ENCODE measurements at places on chromosomes 2 and 18.
A peak's percentile ranks its signal among the peaks of the same experiment; 100 is the strongest.

- no peak for DNase-seq
Measured at GRCh38 chr2:191126386-191127085, 24.3 kb downstream of the STAT4 start.

GRCh38 chr18:36096955-36097354 is 29.6 kb upstream of the RPRD1A start:
- no peak for DNase-seq

GRCh38 chr2:121319941-121320340 is 34.9 kb upstream of the TFCP2L1 start:
- no peak for DNase-seq

GRCh38 chr18:39596891-39597290 is 2031.3 kb upstream of the CELF4 start:
- DNase-seq, result peak; percentile 73

DNA sequence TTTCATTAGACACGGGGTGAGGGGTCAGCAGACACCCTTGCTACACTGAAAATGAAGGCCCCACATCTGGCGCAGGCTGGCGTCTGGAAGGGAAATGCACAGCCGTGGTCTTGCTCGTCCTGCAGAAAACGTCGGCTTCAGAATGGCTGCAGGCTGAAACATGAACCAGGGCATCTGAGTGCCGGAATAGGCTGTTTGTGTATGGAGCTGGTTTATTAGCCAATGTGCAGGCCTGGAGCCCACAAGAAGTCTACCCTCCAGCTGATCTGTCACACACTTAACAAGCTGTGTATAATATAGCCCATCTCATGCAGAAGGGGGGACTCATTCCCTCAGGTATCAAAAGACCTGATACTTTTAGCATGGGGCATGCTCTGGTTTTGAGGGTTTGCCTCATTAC is 153.4 kb upstream of the SOX11 start:
- DNase-seq, result no peak

GRCh38 chr2:213995400-213996105 is 415.3 kb upstream of the VWC2L start:
- peak; percentile 13 for DNase-seq

DNA sequence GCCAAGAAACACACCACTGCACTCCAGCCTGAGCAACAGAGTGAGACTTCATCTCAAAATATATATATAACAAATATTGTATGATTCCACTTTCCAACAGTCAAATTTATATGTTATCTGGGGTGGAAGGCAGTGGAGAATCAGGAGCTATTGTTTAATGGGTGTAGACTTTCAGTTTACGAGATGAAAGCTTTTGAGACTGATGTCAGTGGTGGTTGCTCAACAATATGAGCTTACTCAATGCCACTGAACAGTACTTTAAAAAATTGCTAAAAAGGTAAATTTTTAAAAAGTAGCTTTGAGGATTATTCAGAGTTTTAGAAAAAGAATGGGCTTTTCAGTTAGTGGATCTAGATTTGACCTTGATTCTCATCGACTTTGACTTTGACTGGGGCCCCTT is 105.9 kb upstream of the ST6GAL2 start:
- DNase-seq, result peak; percentile 42

DNA sequence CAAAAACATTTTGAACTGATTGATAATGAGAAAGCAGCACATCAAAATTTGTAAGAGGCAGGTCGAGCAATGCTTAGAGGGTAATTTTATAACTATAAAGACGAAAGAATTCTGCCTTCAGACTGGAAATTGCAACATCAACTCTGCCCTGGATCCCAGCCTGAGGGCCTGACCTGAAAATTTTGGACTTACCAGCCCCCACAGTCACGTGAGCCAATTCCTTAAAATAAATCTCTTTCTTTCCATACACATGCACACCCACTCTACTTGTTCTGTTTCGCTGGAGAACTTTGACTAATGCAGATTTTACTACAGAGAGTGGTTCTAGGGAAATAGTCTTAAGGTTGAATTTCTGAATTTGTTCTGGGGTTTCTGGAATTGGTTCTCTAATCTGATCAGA is 14.6 kb upstream of the ACOXL start:
- no peak for DNase-seq

- DNase-seq, result peak; percentile 49
Measured at GRCh38 chr2:3169106-3169870, 208.3 kb downstream of the EIPR1 start.

GRCh38 chr2:11652553-11652952 is 17.4 kb downstream of the NTSR2 start:
- DNase-seq, result no peak

DNA sequence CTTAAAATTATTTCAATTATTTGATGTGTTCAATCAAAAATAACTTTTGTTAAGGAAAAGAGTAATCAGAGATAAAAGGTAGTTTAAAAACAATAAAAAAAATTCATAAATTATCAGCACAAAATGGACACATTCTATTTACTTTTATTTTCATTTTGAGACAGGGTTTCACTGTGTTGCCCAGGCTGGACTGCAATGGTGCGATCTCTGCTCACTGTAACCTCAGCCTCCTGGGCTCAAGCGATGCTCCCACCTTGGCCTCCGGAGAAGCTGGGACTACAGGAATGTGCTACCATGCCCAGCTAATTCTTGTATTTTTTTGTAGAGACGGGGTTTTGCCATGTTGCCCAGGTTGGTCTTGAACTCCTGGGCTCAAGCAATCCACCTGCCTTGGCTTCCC is 47.1 kb downstream of the LPIN2 start:
- no peak for DNase-seq

- no peak for DNase-seq
Measured at GRCh38 chr2:84879584-84880394, 1.1 kb downstream of the TRABD2A start.

GRCh38 chr2:37013315-37013641 is 46.9 kb upstream of the STRN start:
- DNase-seq, result no peak

DNA sequence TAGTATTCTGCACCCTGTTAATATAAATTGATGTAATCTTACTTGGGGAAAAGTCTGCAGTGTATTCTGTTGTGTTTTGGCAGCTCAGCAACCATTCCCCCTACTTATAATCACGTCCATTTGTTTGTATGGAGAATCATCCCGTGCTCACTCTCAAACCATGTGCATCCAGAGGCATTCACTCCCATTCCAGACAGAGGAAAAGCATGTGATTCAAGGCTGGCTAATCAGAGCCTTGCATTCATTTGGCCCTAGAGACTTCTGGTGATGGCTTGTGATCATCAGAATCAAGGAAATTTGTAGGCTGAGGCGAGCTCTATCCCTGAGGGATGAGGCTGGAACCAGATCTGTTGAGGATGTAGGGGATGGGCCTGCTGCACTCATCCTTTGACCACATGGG is 5.1 kb upstream of the WIPF1 start:
- DNase-seq, result no peak

GRCh38 chr18:25349926-25350487 is 2.0 kb downstream of the ZNF521 start:
- peak; percentile 4 for DNase-seq

- DNase-seq, result peak; percentile 94
Measured at GRCh38 chr2:18516112-18516511, 44.3 kb downstream of the RDH14 start.

DNA sequence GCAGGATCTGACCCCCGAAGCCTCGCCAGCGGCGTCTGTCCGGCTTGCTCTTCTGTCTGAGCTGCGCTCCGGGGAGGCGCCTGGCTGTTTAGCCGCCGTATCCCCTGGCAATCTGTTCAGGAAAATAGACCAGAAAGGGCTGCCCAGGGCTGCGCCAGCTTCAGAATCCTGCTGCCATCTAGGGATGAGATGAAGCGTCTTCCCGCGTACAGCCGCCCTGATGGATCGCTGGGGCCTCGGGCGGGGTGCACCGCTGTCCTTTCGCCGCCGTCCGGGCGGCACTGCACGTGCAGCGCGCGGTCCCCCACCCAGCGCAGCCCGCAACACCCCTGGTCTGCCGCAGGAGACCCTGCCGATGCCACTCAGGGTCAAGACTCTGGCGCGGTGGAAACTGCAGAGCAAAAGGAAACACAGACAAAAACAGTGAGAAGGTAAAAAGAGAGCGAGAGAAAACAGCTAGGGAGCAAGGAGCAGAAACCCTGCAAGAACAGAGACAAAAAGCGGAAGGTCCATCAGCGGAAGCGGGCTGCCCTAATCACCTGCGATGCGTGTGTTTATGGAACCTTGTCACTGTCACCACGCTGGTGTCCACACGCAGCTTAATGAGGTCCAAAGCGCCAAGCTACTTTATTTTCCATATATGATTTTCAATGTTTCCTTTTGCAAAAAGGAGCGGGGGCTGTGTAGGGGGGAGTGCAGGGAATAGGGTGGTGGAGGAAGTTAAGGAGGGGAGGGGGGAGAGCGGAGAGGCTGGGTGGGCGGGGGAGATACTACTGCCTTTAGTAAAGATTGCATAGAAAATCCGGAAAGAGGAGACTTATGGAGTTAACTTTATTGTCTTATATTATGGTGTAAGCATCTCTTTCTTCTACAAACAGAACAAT is 2113.3 kb upstream of the PIK3C3 start:
- DNase-seq, result peak; percentile 69

DNA sequence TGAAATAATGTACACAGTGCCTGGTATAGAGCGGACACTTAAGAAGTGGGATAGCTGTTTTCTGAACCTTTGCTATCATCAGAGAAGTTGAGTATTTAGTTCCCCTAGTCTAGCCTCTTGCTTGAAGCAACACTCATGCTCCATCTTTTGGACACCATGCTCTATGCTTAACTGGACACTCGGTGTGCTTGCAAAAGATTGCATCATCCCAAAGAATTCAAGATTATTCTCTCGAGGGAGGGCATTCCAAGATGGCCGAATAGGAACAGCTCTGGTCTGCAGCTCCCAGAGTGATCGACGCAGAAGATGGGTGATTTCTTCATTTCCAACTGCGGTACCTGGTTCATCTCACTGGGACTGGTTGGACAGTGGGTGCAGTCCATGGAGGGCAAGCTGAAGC is 143.9 kb upstream of the FSHR start:
- DNase-seq, result no peak

DNA sequence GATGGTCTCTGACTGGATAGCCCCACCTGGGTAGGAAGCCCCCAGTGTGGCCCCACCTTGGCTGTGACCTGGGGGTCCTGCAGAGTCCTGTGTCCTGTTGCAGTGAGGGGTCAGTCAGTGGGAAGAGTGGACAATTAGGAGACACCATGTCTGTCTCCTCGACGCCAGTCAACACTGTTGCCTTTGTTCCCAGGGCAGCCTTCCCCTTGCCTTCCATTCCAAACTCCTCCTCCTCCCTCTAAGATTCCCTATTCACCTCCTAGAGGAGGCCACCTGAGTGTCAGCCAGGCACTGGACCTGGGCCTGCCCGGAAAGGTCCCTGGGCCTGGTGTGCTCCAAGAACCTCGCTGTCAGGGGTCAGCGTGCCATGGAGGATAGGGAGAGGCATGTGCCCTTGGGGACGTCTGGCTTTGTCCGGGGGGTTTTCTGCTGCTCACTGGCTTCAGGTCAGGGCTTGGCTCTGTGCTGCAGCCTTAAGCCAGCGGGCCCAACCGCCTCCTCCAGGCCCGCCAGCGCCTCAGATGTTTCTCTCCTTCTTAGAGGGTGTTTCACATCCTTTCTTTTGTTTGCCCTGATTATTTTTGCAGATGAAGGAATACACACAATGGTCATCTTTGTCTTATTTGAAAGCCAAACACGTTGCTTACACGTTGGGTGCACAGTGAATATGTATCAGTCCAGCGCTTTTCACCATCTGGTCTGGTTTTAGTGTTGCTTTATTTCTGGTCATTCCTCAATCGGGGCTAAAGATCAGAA is 68.9 kb downstream of the HPCAL1 start:
- DNase-seq, result no peak

DNA sequence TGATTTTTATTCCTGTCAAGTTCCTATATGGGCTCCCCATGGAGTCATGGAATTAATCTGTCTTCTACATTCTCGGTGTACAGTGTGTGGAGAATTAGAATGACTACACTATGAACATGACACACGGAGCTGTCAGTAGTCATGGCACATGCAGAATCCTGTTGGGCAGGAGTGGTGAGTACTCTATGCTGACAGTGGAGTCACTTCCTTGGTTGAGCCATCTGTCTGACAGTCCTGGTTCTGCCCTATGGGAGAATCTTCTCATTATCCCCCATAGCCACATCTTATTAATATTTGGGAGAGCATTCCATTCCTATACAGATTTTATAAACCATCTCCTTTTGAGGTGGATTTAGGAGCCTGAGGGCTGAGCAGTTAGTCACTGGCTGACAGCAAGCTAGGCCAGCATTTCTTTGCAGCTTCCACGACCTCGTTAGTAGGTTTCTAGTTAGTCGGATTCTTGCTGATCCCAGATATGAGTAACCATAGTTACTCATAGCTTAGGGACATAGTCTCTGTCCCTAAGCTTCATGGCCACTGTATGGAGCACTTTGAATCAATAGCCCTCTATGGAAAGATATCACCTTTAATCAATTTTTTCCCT is 90.6 kb downstream of the MDH1 start:
- no peak for DNase-seq

- DNase-seq, result peak; percentile 38
Measured at GRCh38 chr2:228827056-228827700, 443.9 kb downstream of the PID1 start.

GRCh38 chr2:240278661-240279060 is 138.2 kb upstream of the OTOS start:
- DNase-seq, result peak; percentile 13

DNA sequence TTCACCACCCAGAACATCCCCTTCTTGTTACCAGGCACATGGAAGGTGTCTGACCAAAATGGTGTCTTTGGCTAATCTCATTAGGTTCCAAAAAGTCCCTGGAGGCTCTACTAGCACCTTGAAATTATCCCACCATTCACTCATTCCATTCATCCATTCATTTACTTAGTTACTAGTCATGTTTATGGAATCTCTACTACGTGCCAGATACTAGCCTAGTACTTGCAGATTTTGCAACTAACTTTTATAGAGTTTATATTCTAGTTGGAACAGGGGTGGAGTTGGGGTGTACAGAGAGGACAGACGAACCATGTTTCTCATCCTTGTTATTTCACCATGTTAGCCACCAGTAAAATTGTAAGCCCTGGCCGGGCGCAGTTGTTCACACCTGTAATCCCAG is 4.0 kb upstream of the NOP58 start:
- peak; percentile 45 for DNase-seq

DNA sequence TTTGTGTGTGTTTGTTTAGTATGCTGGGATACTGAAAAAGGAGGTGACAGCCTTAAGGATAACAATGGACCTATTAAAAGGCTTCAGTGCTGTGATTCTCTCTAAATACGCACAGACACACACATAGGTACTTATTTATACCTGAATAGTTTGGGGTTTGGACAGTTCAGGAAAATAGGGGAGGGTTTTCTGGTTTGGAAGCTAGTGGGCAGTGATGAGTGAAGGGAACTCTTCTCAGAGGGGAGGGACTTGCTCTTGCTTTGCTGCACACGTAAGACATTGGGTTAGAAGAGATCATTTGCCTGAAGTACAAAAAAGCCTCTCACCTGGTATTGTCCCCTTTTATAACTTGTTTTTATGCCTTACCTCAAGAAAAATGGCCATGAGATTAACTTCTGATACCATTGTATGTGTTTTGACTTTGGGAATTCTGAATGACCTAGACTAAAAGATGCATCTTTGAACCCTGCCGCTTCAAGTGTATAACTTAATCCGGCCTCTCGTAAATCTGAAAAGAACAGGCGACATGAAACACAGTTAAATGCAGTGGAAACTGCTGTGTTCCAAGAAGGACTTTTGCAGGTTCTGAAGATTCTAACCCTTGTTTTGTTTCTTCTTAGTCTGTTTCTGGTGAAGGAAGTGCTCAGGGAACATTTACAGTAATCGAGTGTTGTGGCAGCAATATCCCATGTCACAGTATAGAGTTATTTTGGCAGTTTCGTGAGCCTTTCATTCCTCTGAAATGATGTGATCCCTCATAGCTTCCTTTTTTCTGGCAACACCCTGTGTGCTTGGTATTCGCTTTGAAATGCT is 2.5 kb downstream of the CRIM1 start:
- peak; percentile 82 for DNase-seq
